ENCODE measurements at places on chromosomes 13 and 19. TPM values are rescaled to one million over a fixed set of nuclear protein-coding genes. Genes with fewer than 3 reads are reported as not detected.

Gene IL11
- total RNA-seq = 0.27 TPM

DNA sequence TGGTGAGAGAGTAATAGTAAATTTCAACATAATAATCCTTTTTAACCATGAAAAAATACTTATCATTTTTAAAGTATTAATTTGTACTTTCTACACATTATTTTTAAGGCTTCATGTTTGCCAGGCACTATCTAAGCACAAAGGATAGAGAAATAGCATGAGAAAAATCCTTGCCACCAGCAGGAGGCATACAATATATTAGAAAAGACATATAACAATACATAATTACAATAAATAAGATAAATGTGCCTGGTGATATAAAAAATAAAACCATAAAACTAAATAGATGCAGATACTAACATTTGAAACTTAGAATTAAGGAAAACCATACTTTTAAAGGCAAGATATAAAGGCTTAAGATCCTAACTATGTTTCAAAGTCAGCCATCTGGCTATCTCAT is 1256.4 kb downstream of the DIAPH3 start:
- no peak overlapping the region for H3K4me3 ChIP-seq

Gene TNFRSF19
- 0.08 TPM for total RNA-seq

GRCh38 chr13:107680115-107680514 is 535.2 kb downstream of the LIG4 start:
- H3K27ac ChIP-seq = no peak overlapping the region
- H3K4me1 ChIP-seq = no peaks in the 10 kb centered on the region
- no peak for DNase-seq
- H3K4me3 ChIP-seq = no peak overlapping the region

Gene NFIC
- 14.2 TPM for total RNA-seq

Gene DMAC2
- 48.9 TPM for total RNA-seq

- peaks cover 3% of the 10 kb centered on the region for H3K27me3 ChIP-seq
- no peaks in the 10 kb centered on the region for H3K36me3 ChIP-seq
- no peak for DNase-seq
These were observed 316.8 kb downstream of the ATP8A2 start for GRCh38 chr13:25688536-25688935.

- no peaks in the 10 kb centered on the region for H3K36me3 ChIP-seq
- no peak for DNase-seq
- peaks cover 47% of the 10 kb centered on the region for H3K27me3 ChIP-seq
- H3K27ac ChIP-seq = no peak overlapping the region
- no peaks in the 10 kb centered on the region for H3K4me1 ChIP-seq
- H3K4me3 ChIP-seq = no peak overlapping the region
These were observed 462.9 kb downstream of the ITGBL1 start for GRCh38 chr13:101915331-101915730.

GRCh38 chr19:12606796-12607195 is 3.8 kb downstream of the ZNF490 start:
- H3K27me3 ChIP-seq = no peaks in the 10 kb centered on the region
- no peak for DNase-seq
- H3K4me1 ChIP-seq = peaks cover 32% of the 10 kb centered on the region
- H3K27ac ChIP-seq = no peak overlapping the region
- H3K36me3 ChIP-seq = peaks cover 34% of the 10 kb centered on the region

- H3K36me3 ChIP-seq = peaks cover 7% of the 10 kb centered on the region
- H3K4me3 ChIP-seq = peak within 1 kb of the TSS; percentile 80
- H3K4me1 ChIP-seq = peaks cover 32% of the 10 kb centered on the region
These were observed at the start of gene CNOT3 for GRCh38 chr19:54137699-54138488. TSS of gene CNOT3 (plus strand) at chr19:54137762. CDS start at chr19:54142979, 5,217 bp downstream.

DNA sequence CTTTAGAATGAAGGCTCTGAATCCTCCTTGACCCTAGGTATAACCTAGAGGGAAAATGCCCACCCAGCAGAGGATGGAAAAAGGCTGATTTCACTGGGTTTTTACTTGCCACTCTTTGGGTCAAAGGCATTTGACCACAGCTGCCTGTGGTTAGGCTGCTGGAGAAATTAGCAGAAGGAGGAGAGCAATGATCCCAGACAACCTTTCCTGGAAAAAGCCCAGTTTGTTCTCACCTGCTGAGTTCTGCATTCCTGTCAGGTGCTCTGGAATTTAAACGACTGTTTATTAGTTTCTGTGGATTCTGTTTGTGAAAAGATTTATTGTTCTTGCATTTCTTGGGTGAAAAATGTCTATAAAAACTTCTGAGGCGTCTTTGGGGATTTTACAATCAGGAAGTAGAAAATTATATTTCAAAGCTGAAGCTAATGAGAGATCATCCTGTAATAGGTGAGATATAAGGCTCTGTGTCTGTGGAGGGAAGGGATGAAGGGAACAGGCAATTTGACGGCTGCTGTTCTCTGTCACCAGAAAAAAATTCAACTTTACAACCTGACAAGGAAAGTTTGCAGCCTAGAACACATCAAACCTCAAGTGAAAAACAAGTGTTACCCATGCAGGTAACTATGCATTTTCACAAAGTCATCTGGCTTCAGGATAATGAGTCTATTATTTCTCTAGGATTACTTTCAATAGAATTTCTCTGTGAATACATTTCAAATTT is 519.7 kb downstream of the DIAPH3 start:
- H3K4me3 ChIP-seq = no peak overlapping the region
- no peaks in the 10 kb centered on the region for H3K4me1 ChIP-seq
- DNase-seq = no peak

Gene TMPRSS9
- not detected for total RNA-seq

DNA sequence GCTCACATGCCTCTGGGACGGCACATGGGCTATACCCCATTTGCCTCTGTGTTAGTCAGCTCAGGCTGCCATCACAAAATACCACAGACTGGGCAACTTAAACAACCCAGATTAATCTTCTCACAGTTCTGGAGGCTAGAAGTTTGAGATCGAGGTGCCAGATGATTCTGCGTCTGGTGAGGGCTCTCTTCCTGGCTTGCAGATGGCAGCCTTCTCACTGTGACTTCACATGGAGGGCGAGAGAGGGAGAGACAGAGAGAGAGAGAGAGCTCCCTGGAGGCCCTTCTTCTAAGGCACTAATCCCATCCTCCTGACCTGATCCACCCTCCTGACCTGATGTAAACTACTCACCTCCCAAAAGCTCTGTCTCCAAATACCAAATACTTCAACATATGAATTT is 55.0 kb downstream of the GPR12 start:
- H3K36me3 ChIP-seq = no peaks in the 10 kb centered on the region
- no peaks in the 10 kb centered on the region for H3K4me1 ChIP-seq
- no peak overlapping the region for H3K4me3 ChIP-seq

DNA sequence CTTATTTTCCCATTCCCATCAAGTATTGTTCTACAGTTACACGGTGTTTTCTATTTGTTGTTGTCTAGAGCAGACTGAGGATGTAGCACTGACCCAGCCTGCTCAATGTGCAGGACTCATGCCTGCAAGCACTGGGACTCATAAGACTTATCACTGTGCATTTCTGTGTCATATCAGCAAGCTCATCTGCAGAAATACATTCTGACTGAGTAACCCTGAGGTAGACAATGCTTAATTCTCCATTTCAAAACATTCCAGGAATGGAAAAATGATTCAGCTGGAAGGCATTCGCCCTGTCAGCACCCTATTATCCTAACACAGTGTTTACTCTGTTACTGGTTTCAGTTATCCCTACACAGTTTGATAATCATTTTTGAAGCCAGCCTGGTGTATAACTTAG is 2506.4 kb downstream of the PCDH9 start:
- H3K27ac ChIP-seq = no peak overlapping the region
- DNase-seq = no peak
- no peak overlapping the region for H3K4me3 ChIP-seq
- H3K4me1 ChIP-seq = no peaks in the 10 kb centered on the region
- no peaks in the 10 kb centered on the region for H3K36me3 ChIP-seq

Gene FXYD1
- 1.8 TPM for total RNA-seq

- no peaks in the 10 kb centered on the region for H3K27me3 ChIP-seq
- H3K36me3 ChIP-seq = no peaks in the 10 kb centered on the region
- no peak for DNase-seq
- H3K4me1 ChIP-seq = peaks cover 32% of the 10 kb centered on the region
These were observed 19.0 kb upstream of the ATP11A start for GRCh38 chr13:112670864-112671263.

GRCh38 chr19:41305927-41306793 is 3.8 kb upstream of the CCDC97 start:
- peak overlapping the region; percentile 94 for H3K4me3 ChIP-seq
- no peaks in the 10 kb centered on the region for H3K27me3 ChIP-seq

GRCh38 chr13:112583592-112584277 is 4.2 kb downstream of the TUBGCP3 start:
- H3K27me3 ChIP-seq = no peaks in the 10 kb centered on the region
- H3K36me3 ChIP-seq = peaks cover 48% of the 10 kb centered on the region
- H3K27ac ChIP-seq = no peak overlapping the region
- no peak overlapping the region for H3K4me3 ChIP-seq
- DNase-seq = no peak

Gene SIAH3
- 0.08 TPM for total RNA-seq

GRCh38 chr19:47456721-47457474 is 14.8 kb downstream of the SLC8A2 start:
- no peaks in the 10 kb centered on the region for H3K36me3 ChIP-seq
- no peak overlapping the region for H3K27ac ChIP-seq
- H3K27me3 ChIP-seq = peaks cover 30% of the 10 kb centered on the region
- H3K4me3 ChIP-seq = no peak overlapping the region
- no peak for DNase-seq

GRCh38 chr13:108267347-108267746 is 2.2 kb upstream of the TNFSF13B start:
- no peaks in the 10 kb centered on the region for H3K27me3 ChIP-seq
- H3K36me3 ChIP-seq = peaks cover 16% of the 10 kb centered on the region
- peaks cover 46% of the 10 kb centered on the region for H3K4me1 ChIP-seq
- no peak for DNase-seq
- no peak overlapping the region for H3K4me3 ChIP-seq
- H3K27ac ChIP-seq = no peak overlapping the region

- no peak overlapping the region for H3K4me3 ChIP-seq
- H3K4me1 ChIP-seq = peaks cover 26% of the 10 kb centered on the region
- peaks cover 36% of the 10 kb centered on the region for H3K36me3 ChIP-seq
- no peaks in the 10 kb centered on the region for H3K27me3 ChIP-seq
- H3K27ac ChIP-seq = no peak overlapping the region
These were observed 4.7 kb downstream of the STXBP2 start for GRCh38 chr19:7641290-7642276.

Gene ZNF582
- total RNA-seq = 2.9 TPM
